ENCODE measurements at places on chromosomes 3 and 15.

DNA sequence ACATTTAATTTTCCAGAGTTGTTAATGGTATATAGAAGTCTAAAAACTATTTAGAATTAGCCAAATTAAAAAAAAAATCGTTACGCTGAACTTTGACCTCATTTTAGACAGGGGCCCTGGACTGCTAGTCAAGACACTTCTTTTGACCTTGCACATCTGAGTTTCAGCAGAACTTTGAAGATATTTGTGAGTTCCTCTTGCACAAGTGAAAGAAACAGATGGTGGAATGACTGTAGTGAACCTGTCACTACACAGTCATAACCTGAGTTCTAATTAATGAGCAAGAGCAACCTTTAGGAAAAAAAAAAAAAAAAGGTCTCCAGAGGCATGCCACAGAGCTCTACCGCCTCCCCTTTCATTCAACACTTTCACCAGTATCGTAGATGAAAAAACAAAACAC, 5.3 kb downstream of the MYO5C start:
- DNase-seq: no peak

GRCh38 chr3:861721-862120, 231.1 kb upstream of the CNTN6 start:
- no peak for DNase-seq

- no peak for DNase-seq
Measured at GRCh38 chr15:33975022-33975565, 6.8 kb downstream of the CHRM5 start.

- DNase-seq: no peak
Measured at GRCh38 chr15:37824717-37825382, 109.6 kb upstream of the TMCO5A start.

DNA sequence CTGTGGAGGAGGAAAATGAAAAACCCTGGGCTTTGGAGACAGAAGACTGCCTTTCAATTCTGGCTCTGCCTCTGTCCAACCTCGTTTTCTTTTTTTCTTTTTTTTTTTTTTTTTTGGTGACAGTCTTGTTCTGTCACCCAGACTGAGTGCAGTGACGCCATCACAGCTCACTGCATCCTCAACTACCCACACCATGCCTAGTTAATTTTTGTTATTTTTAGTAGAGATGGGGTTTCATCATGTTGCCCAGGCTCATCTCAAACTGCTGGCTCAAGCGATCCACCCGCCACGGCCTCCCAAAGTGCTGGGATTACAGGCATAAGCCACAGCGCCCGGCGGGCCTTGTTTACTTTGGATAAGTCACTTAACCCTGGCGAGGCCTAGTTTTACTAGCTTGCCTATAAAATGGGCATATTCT, 66.3 kb upstream of the SLC25A26 start:
- DNase-seq: no peak

- no peak for DNase-seq
Measured at GRCh38 chr3:46830801-46831200, 32.4 kb downstream of the MYL3 start.

GRCh38 chr3:40718209-40718608, 193.4 kb downstream of the ZNF621 start:
- no peak for DNase-seq

DNA sequence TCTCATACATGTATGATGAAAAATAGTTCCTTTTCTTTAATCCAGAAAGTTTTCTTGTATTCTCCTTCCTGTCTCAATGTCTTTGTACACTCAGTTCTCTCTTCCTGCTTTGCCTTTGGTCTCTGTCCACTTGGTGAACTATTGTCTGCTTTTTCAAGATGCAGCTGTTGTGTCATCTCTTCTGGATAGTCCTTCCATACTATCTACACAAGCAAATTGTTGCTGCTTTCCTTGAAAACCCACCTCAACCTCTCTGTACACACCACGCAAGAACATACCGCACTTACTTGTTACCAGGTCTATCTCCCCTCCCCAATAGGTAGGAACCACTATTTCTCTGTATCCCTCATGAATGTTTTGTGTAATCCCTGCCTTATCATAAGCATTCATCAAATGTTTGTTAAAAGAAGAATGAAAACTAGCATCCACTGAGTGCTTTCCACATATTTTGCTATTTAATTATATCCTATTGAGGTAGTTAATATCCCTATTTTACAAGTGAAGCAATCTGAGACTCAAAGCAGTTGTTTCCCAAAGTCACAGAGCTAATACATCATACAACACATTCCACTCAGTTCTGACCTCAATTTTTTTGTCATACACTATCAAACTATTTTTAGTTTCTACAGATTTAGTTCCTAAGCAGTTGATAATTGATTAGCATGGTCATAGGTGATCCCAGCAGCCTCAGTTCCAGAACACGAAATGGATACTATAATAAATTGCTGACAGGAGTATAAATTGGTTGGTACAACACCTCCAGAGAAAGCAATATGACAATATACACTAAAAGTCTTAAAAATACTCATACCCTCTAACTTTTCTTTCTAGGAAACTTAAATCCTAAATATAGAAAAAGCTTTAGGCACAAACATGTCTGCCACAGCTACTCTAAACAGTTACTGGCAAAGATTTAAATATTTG, 19.6 kb downstream of the HACL1 start:
- no peak for DNase-seq

DNA sequence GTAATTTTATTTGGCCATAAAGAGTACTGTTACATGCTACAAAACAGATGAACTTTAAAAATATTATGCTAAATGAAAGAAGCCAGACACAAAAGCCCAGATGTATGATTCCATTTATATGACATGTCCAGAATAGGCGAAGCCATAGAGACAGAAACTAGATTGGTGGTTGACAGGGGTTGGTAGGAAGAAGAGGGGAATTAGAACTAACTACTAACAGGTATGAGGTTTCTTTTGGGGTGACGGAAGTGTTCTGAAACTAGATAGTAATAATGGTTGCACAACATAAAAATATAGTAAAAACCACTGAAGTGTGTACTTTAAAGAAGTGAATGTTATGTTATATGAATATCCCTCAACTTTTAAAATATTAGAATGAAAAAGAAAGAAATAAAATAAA, 66.1 kb downstream of the GBE1 start:
- DNase-seq: no peak

DNA sequence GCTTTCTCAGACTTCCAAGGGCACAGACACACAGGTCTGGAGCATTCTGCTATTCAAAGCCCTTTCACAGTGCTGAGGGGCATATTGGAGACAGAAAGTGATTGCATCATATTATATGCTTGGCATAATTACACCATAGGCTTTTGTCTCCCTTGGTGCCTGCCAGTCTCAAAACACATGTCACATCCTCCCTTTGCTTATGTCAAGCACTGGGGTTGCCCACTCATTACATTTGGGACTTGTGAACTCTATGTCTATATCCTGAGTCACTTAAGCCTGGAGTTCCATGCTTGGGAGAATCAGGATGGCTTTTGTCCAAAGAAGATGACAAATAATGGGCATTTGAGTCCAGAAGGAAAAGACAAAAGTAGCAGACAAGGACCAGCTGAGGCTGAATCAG, 12.3 kb upstream of the PDZRN3 start:
- DNase-seq: no peak

DNA sequence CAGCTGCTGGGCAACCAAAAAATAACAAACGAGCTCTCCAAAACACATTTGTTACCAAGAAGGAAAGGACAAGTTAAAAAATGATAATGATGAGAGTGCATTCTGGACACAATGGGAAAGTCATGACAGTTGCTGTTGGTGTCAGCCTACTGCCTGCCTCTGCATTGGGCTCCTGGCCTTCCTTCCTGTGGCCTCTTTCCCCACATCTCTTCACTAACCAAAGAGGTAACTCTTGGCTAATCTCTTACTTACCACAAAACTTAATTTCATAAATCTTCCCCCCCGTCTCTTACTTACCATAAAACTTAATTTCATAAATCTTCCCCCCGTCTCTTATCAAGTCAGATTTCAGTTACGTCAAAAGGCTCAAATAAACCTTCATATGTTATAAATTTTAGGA, 58.6 kb downstream of the AGTR1 start:
- DNase-seq: no peak

GRCh38 chr15:90883526-90883975, 753 bp upstream of the FES start:
- DNase-seq: peak; percentile 43

DNA sequence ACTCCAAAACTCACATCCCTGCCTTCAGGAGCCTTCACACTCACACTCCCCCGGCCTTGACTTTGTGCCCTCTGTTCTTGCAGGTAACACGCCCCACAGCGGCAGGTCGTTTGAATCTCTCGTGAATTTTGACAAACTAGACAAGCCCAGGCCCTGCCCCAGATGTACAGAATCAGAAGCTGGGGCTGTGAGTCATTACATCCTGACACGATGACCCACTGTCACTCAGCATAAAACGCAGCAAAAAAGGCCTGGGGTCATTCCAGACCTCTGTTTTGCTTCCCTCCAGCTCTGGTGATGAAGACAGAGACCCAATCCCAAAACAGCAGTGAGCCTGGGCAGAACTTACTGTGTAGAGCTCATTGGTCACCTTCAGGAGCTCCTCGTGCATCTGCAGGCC, 116.4 kb upstream of the RAD18 start:
- DNase-seq: no peak

GRCh38 chr3:125110876-125111480, 55.2 kb upstream of the HEG1 start:
- DNase-seq: no peak

DNA sequence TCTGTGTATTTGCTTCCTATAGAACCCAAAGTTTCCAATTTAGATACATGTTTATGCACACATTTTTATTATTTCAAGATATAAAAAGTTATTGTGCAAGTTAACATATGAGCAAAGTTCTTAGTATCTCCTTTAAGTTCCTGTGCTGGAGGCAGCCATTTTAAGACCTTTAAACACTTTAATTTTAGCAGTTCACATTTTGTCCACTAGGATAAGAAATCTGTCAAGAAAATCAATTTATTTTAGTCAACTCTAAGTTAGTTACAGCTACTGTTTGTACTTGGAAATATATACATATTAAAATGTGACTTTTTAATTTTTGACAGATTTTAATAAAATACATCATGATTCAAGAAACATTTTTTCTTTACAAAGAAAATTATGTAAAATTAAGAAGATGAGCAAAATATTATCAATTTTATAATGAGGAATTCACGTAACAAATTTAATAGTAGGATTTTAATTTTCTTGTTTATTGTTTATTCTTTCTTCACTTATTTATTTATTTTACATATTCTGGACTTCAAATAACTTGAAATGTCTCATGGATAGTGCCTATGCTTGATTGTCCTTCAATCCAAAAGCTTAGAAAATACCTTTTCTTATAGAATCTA, 402.6 kb upstream of the GBE1 start:
- no peak for DNase-seq

DNA sequence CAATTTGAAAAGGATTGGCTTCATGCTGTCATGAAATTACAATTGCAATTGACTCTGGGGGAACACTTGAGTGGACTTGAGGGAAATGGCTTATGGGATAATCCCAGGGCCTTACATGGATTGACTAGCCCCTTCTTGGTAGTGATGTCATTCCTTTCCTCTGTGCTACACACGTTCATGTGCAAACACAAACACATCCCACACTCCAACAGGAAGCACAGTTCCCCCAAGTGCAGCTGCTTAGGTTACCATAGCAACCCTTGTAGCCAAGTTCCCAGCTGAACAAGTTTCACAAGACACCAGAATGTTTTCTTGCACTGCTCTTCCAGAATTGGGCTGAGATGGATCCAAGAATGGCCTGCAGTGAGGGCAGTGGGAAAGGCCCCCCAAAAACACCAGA, 217.0 kb downstream of the ZNF621 start:
- DNase-seq: peak; percentile 30

- peak; percentile 14 for DNase-seq
Measured at GRCh38 chr3:66236281-66236680, 15.5 kb downstream of the SLC25A26 start.

DNA sequence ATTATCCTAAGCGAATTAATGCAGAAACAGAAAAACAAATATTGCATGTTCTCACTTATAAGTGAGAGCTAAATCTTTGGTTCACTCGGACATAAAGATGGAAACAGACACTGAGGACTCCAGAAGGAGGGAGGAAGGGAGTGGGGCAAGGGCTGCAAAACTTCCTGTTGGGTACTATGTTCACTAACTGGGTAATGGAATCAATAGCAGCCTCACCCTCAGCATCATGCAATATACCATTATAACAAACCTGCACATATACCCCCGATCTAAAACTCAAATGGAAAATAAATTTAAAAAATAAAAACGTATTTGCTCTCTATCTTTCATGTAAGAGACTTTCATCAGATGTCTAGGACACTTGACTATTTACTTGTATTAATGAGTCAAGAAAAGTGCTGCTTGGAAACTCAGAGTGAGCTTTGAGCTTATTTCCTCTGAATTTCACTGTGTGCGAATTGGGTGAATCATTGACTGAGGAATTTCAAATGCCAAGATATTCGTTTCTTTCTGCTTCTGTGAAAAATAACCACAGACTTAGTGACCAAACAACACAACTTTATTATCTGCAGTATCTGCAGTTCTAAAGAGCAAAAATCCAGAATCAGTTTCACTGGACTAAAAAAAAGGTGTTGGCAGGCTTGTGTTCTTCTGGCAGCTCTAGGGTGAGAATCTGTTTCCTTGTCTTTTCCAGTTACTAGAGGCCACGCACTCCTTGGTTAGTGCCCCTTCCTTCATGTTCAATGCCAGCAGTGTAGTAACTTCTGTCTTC, 18.4 kb downstream of the TM4SF18 start:
- no peak for DNase-seq

DNA sequence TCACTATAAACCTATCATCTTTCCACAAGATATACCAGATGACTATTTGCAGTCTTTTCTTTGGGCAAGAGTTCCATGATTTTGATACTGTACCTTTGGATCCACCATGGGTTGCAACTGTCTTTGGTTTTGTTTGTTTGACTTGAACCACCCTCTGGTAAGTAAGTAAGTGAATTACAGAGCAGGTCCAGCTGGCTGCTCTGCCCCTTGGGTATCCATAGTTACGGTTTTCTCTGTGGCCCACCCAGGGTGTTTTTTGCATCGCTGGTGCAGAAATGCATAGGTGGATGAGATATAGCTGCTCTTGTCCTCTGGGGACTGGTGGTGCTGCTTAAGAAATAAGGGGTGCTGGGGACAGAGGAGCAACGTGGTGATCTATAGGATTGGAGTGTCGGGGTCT, 33.8 kb downstream of the CHDH start:
- DNase-seq: no peak

DNA sequence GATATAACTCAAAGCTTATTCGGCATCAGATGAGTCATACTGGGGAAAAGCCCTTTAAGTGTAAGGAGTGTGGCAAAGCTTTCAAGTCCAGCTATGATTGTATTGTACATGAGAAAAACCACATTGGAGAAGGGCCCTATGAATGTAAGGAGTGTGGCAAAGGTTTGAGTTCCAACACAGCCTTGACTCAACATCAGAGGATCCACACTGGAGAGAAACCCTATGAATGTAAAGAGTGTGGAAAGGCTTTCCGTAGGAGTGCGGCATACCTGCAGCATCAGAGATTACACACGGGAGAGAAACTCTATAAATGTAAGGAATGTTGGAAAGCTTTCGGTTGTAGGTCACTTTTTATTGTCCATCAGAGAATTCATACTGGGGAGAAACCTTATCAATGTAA, 7.5 kb downstream of the ZNF621 start:
- no peak for DNase-seq

- DNase-seq: no peak
Measured at GRCh38 chr3:112786002-112786590, 60.6 kb downstream of the CD200R1L start.
